Femur (tissue), 1 donor: ENCODE measurements at places on chromosomes 16 and 17.

DNA sequence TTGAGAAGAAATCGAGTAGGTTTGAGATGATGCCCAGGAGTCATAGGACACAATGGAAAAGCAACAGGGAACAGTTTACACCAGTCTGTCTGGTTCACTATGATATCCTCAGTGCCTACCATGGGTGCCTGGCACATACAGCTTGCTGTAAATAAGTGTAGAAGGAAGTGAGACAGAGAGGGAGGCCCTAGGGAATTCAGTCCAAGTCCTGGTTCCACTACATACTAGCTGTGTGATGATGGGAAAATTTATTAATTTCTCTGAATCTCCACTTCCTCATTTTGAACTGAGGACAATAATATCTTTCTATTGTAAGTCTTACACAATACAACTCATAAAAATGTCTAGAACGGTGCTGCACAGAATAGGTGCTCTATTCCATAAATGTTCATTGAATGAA lies 53.3 kb upstream of the LYRM9 start:
- DNase-seq: no peak

GRCh38 chr16:22267764-22268163 lies 29.4 kb upstream of the POLR3E start:
- DNase-seq: no peak

DNA sequence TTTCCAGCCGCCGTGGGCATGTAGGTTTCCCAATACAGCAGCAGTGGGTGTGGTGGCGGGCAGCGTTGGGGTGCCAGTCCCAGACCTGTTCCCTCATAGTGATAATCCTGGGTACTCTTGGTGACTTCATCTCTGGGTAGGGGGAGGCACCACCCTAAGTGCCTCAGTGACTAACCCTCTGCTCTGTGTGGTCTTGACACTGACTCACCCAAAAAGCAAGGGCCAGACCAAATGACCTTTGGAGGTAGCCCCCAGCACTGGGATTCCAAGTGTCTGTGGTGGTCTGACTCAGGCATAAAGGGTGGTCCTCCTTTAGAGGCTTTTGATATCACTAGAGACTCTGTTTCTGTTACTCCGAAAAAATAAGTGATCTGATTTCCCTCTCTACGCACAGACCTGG lies 908 bp downstream of the CALB2 start:
- no peak for DNase-seq

- no peak for DNase-seq
Observed at GRCh38 chr17:71878998-71879397, 241.8 kb upstream of the SOX9 start.

- DNase-seq: no peak
Observed at GRCh38 chr16:85281181-85281580, 168.9 kb upstream of the CIBAR2 start.

- DNase-seq: no peak
Observed at GRCh38 chr16:44655-45054, 8.8 kb downstream of the POLR3K start.

GRCh38 chr17:50909765-50910605 lies 43.8 kb upstream of the TOB1 start:
- no peak for DNase-seq

DNA sequence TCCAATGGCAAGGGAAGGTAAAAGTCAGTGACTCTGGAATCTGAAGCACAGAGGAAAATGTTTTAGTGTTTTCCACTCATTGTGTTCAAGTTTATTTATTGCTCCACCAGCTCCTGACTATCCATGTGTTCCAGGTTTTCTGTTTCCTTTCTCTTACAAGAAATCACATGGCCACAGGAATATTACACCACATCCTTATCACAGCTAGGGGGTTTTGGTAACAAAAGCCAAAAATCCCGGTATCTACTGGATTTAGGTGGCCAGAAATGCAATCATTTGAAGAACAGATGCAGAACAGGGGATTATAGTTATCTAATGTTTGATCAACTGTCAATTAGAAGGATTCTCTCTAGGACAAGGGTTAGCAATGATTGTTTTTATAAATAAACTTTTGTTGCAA lies 47.9 kb downstream of the STH start:
- no peak for DNase-seq

GRCh38 chr17:80513892-80514291 lies 30.7 kb upstream of the RPTOR start:
- no peak for DNase-seq

GRCh38 chr16:80449392-80449791 lies 91.4 kb upstream of the DYNLRB2 start:
- DNase-seq: no peak

DNA sequence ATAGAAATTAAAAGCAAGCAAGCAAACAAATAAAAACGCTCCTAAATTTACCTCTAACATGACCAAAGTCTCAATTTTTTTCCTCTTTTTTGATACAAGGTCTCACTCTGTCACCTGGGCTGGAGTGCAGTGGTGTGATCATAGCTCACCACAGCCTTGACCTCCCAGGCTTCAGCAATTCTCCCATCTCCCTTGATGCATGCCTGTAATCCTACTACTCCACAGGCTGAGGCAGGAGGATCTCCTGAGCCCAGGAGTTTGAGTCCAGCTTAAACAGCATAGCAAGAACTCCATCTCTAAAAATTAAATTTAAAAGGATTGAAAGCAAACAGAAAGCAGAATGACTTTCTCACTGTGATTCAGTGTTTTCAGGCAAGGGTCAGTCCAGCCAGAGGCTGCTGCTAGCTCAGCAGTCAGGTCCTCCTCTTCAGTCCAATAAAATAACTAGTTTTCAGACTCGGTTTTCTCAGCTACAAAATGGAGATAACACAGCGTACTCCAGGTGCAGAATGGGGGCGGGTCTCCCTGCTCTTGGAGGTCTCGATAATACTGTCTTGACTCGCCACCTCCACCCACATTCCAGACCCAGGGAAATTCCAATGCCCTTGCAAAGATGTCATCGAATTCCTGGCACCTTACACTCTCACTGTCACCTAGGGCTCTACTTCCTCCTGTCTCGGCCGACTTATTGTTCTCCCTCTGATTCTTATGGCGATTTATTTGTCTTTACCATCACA lies 20.7 kb upstream of the MRTFB start:
- DNase-seq: no peak

DNA sequence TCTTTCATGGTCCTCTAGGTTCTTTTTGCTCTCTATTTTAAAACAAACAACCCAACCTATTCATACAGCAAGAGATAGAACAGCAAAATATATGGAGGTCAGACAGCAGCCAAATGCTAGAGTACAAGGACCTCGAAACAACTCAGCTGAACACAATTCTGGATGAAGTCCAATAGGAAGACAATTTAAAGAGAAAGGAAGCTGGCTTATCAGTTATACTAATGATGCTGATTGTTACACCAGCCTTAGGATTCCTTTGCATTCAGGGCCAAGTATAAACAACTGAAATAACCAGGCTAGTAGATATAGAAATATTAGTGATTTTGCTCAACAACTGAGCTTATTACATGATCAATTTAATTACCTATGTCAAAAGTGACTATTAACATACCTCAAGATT lies 2.5 kb downstream of the SSH2 start:
- no peak for DNase-seq
